ENCODE measurements at places on chromosomes 13 and 19. TPM values are rescaled to one million over a fixed set of nuclear protein-coding genes. Genes with fewer than 3 reads are reported as not detected.

GRCh38 chr13:75415694-75416093 lies 66.3 kb downstream of the TBC1D4 start:
- no peak for DNase-seq

DNA sequence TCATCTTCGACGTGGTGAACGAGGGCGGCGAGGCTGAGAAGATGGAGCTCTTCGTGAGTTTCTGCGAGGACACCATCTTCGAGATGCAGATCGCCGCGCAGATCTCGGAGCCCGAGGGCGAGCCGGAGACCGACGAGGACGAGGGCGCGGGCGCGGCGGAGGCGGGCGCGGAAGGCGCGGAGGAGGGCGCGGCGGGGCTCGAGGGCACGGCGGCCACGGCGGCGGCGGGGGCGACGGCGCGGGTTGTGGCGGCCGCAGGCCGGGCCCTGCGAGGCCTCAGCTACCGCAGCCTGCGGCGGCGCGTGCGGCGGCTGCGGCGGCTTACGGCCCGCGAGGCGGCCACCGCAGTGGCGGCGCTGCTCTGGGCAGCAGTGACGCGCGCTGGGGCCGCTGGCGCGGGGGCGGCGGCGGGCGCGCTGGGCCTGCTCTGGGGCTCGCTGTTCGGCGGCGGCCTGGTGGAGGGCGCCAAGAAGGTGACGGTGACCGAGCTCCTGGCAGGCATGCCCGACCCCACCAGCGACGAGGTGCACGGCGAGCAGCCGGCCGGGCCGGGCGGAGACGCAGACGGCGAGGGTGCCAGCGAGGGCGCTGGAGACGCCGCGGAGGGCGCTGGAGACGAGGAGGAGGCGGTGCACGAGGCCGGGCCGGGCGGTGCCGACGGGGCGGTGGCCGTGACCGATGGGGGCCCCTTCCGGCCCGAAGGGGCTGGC lies 52.6 kb downstream of the MAP4K1 start:
- DNase-seq: no peak

DNA sequence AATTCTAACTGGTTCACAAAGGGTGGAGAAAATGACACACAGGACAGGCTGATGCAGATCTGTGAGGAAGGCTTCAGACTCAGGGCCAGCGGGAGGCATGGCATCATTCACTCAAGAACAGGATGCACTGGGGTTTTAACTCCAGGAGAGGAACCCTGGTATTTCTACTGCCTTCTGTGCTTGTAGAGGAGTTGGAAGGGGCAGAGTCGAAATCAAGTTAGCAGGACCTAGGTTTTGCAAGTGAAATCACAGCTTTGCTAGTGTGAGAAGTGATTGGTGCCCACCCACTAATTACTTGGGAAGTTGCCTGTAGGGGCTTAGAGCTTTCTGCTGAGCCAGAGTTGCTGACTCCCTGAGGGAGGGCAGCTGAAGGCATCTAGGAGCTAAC lies 92.7 kb downstream of the AKAP11 start:
- DNase-seq: no peak

GRCh38 chr13:41061914-41062837 lies 867 bp downstream of the WBP4 start:
- no peak for DNase-seq

- no peak for DNase-seq
Observed at GRCh38 chr13:108508263-108508662, 121.1 kb upstream of the MYO16 start.

GRCh38 chr19:5128251-5128935 lies 159.5 kb downstream of the KDM4B start:
- no peak for DNase-seq

C13orf42 gene
- not detected for total RNA-seq

DNA sequence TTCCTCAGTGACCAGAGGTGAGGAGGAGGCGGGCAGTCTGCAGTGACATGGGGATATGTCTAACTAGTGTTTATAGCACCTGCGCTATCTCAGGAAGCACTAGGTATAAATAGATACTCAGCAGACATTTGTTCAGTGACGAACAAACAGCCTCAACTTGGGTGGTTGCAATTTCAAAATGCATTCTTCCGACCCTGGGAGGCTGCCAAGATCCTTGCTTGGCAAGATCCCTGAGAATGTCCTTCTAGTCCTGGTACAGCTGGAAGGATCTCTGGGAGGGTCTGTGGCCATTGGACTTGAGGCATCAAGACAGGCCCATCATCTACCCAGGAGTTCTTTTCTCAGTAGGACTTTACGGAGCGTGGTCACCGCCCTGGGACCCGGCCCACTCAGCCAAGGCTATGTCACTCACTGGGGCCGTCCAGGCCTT lies 299.5 kb downstream of the ZNF536 start:
- no peak for DNase-seq

DNA sequence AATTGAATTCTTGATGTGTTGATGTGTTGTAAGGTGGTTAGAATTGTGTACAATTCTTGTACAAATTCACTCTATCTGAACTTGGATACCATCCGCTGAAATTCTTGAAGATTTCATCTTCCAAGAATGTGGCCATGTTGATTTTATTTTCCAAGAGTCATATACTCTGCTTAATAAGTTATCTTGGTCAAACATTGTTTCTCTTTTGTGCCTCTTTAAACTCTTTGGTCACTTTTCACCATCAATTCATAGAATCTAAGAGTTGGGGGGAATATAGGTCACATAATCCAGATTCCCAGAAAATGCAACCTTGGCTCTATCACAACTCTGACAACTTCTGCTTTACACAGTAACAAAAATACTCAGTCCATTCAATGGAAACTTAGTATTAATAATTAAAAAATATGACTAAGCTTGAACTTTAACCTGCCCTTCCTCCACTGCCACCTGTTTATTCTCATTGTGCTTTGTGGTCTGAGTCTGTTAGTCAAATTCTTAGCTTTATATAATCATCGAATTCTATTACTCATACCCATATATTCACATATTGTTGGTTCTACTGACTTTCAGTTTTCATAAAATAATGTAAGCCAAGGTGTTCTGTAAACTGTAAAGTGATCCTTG lies 373.2 kb downstream of the LMO7 start:
- DNase-seq: no peak

- DNase-seq: no peak
Observed at GRCh38 chr19:19610376-19611202, 7.9 kb downstream of the PBX4 start.

- no peak for DNase-seq
Observed at GRCh38 chr19:13210941-13211340, 60.7 kb downstream of the IER2 start.

DNA sequence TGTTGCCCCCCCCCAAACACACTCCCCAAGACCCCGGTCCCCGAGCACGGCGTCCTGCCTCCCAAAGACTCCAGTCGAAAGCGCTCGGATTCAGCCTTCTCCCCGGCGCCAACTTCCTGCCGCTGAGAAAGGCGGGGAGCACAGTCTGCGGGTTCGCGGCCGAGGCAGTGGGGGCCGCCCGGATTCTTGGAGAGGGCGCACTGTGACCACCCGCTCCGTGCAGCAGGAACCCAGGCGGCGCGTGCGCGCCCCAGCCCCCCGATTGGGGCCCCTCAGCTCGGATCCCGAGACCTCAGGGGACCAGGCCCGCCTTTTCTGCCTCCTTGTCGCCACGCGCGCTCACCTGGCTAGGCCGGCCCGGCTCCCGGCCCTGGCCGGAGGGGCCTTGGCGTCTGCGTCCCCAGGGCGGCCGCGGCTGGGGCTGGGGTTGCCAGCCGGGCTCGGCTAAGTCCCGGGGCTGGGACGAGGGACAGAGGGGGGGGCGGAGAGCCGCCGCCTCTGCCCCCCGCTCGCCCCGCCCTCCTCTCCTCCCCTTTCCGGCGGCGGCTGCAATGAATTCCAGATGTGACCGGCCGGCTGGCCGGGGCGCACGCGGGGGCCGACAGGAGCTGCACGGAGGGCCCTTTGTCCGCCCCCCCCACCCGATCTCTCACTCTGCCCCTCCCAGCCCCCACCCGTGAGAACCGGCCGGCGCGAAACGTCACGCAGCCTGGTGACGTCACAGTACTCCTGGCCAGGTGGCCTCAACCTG lies at the start of gene S1PR2:
Gene S1PR2, minus strand, starts transcription at position 471 of the 751 bp plus-strand sequence. CDS start 6,426 bp downstream, outside the sequence.
- no peak for DNase-seq

- no peak for DNase-seq
Observed at GRCh38 chr19:37654118-37654517, 1.1 kb downstream of the ZFP30 start.

GPR108 gene
- total RNA-seq: 68.4 TPM

DNA sequence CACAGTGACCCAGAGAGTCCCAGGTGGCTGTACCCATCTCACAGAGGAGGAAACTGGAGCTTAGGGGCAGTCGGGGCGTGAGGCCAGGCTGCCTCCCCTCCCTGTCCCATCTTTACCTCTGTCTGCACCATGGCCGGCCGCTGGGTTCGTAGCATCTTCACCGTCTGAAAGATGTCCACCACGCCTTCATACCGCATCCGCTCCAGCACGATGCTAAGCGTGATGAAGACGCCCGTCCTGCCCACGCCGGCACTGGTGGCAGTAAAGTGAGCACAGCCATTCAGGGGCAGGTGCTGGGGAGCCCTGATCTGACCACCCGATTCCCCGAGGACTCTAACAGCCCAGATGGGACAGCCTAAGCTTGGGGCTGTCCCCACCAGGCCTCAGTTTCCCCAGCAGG lies 132.8 kb downstream of the PTPRS start:
- no peak for DNase-seq

- no peak for DNase-seq
Observed at GRCh38 chr13:91216928-91217700, 130.4 kb upstream of the MIR17HG start.

- DNase-seq: no peak
Observed at GRCh38 chr19:7909471-7910067, 5.1 kb upstream of the TGFBR3L start.

GADD45GIP1 gene
- total RNA-seq: 29.2 TPM

DNA sequence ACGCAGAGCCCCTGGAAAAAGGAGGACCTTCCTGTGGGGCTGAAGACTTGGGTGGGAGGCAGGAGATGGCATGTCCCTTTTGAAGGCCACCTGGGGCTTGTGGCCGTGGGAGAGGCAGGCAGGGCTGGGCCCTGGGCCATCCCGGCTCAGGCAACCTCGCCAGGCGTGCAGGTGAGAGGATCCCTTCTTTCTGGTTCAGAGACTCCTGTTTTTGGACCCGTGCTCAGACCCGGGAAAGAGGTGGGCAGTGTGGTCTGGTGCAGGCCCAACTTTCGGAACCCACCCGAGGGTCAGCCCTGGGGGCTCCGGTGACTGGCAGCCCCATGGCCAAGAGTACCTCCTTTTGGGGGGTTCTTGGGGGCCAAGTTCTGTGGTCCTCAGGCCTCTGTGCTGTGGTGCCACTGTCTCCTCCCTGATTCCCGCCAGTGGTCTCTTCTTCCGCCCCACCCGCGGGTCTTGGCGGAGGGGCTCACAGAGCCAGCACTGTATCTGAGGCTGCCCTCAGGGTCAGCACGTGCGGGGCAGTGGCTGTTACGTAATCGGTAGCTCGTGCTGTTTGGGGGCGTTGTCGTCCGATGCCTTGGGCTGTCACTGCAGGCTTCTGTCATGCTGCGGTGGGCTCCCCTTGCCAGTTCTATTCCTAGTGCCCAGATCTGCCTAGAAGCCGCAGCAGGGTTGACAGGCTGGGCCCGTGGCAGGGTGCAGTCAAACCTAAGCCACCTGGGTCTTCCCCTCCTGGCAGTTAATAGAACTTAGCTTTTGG lies 42.7 kb downstream of the KDM4B start:
- DNase-seq: no peak

RGL3 gene
- 22.9 TPM for total RNA-seq

- DNase-seq: no peak
Observed at GRCh38 chr13:40776681-40777165, 5.7 kb upstream of the MRPS31 start.

GRCh38 chr13:112960706-112961105 lies 8.3 kb upstream of the MCF2L start:
- no peak for DNase-seq

- DNase-seq: no peak
Observed at GRCh38 chr13:79541426-79542049, 60.6 kb downstream of the NDFIP2 start.

DNA sequence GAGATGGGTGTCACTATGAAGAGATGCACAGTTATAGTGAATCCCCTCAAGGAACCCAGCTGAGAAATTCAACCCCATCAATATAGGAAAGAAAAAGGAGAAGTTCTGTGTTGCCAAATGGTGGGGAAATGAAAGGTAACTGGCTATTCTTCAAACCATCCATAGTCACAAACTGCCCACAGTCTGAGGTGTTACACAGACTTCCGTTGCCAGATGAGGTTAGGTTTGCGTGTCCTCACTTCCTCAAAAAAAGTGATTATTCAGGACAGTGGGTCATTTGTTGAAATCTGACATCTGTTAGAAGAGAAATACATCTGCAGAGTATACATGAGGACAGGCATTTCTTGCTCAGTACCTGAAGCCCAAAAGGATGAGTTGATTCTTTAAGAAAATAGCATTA lies 9.0 kb downstream of the SIGLEC5 start:
- DNase-seq: no peak

- no peak for DNase-seq
Observed at GRCh38 chr13:23725922-23726321, 155.7 kb downstream of the TNFRSF19 start.

- DNase-seq: no peak
Observed at GRCh38 chr19:6381030-6381750, 5.5 kb upstream of the PSPN start.

DNA sequence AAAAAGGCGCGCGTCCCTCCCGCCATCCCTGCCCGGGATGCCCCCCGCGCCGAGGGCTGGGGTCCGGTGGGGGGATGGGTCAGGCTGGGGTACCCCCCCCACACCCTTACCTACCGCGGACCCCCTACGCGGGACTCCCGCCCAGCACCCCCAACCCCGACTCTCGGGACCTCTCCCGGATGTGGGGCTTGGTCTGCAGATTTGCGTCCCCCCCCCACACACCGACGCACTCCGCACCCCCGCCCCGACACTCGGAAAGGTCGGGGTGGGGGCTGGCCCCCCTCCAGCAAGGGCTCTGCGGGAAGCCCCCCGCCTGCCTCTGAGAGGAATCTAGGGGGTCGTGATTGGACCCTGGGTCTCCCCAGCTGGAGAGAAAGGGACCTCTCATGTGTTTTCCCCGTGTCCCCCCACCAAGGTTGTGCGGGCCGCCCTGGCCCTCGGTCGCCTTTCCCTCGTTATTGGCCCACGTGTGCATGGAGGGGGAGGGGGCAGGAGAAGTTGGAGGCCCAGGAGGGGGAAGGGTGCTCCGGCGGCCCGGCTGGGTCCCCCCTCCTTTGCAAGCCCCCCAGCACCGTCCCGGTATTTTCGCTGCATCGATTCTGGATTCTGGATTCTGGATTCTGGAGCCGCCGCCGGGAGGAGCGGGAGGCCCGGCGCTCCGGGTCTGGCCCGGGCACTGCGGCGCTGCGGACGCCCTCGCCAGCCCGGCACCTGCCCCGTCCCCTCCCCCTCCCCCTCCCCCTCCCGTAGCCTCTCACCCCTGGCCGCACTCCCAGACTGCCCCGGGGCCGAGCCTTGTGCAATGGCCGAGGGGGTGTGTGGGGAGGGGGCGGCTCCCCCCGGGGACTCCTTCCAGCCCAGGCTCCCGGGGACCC lies 607 bp downstream of the NFIC start:
- no peak for DNase-seq

DNA sequence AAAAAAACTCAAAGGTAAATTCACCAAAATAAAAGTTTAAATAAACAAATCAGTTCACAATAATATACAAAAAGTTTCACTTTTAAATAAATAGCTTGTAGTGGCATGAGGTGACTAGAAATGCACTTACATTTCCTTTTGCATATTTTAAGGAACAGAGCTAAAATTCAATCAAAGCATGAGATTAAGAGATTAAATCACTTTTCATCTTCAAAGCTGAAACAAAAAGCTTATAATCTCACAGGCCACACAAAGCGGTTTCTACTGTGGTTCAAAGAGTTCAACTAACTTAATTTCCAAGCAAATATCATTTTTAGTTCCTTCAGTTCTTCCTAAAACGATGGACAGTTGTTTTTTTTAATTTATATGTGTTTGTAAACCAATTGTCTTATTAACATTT lies 38.9 kb downstream of the TSC22D1 start:
- DNase-seq: no peak
